ENCODE measurements at places on chromosomes 16 and 17. TPM values are rescaled to one million over a fixed set of nuclear protein-coding genes. Genes with fewer than 3 reads are reported as not detected.
A peak's percentile ranks its signal among the peaks of the same experiment; 100 is the strongest.

GRCh38 chr17:43588664-43589435 lies 42.7 kb upstream of the ETV4 start:
- DNase-seq: no peak

DNA sequence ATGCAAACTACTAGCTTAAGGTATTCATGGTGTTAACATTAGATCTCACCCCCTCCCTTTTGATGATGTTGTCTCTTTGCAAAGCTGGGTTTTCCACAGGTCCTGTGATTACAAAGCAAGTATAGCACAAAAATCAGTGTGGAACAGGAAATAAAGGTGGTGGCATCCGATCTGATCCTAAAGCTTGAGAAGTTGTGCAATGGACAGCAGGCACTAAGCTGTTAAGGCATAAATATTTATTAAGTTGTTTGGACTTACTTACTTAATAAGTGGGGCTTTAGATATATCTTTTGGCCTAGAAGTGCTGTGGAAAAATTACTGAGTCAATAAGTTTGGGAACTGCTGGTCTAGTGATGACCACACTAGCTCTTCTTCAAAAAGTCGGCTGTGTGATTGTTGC lies 5.0 kb downstream of the GLP2R start:
- no peak for DNase-seq

GRCh38 chr17:10956821-10957220 lies 118.9 kb upstream of the PIRT start:
- DNase-seq: no peak

GRCh38 chr17:40947929-40948328 lies 10.5 kb upstream of the KRT23 start:
- DNase-seq: no peak

- DNase-seq: no peak
These were observed 436 bp downstream of the SHPK start for GRCh38 chr17:3635474-3636153.

DNA sequence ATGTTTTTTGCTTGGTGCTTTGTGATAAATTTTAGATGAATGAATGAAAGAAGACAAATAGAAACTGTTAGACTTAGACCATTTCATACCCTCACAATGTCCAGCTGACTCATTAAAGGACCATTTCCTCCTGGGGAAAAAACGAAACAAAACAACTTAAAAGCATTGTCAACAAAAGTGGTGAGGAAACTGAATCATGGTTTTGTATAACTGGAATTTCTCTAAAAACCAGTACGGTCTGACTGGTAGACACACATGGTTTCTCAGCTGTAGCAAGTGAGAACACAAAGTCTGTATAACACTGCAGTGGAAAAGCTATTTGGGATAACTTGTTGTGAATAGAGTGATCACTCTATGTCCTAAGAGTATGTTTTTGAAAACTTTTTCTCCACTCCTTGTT lies 5.3 kb upstream of the DDX52 start:
- no peak for DNase-seq

DNA sequence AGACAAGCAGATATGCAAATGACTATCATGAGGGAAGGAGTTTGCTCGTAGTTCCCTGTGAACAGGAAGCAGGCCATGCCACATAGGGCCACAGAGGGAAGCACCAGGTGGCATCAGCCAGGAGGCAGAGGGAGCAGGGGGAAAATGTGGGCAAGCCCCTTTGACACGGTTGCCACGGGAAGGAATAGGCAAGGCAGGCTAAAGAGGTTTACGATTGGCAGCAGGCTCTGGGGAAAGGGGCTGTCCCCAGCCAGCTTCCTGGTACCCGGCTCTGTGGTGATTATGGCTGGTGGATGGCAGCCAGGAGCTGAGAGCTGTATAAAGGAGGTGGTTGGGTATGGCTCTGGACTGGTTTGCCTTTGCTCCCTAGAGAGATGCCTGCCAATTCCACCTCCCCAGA lies 848 bp downstream of the CES3 start:
- no peak for DNase-seq

GRCh38 chr17:42773290-42774035 lies at the start of gene VPS25:
VPS25 (plus strand) TSS chr17:42773449; CDS start chr17:42773476, 27 bp downstream.
- peak; percentile 86 for DNase-seq

Gene SPATA32
- total RNA-seq: not detected

Gene PLK1
- 8.3 TPM for total RNA-seq

Gene MAP3K14
- 12.2 TPM for total RNA-seq

Gene ACE
- 1.9 TPM for total RNA-seq

Measured in suprapubic skin (tissue), 4 donors.